NCI-H187 (cell line): ENCODE measurements at places on chromosomes 16 and 17.
A peak's percentile ranks its signal among the peaks of the same experiment; 100 is the strongest.

DNA sequence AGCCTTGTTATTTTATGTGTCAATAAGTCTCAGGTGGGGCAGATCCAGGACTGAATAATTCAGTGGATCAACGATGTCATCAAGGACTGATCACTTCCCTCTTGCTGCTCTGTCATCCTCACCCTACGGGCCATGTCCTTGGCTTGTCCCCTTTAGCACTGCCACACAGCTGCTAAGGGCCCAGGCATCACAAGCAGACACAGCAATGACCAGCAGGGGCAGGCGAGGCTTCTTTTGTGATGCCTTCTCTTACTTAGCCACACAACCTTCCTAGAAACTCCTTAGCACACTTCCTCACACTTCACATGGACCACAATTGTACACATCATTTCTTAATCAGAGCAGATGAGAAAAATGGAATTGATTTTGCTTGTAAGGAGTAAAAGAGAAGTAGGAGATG, 356.3 kb upstream of the SOX9 start:
- no peak for DNase-seq

DNA sequence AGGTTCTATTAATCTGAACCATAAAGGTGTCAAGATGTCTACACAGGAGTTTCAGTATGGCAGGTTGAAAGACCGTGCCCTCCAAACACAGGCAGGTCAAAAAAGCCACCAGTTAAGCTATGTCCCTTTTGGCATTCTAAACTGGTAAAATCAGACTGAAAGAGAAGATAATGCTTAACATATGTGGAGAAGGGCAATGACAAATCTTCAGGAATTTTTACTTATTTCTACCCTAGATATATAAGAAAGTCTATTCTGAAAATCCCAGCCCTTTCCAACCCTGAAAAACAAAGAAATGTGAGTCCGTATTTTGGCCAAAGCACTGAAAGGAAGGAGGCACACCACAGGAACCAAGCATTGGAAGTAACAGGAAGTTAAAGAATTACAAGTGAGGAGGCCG, 16.5 kb downstream of the AP1G1 start:
- DNase-seq: no peak

DNA sequence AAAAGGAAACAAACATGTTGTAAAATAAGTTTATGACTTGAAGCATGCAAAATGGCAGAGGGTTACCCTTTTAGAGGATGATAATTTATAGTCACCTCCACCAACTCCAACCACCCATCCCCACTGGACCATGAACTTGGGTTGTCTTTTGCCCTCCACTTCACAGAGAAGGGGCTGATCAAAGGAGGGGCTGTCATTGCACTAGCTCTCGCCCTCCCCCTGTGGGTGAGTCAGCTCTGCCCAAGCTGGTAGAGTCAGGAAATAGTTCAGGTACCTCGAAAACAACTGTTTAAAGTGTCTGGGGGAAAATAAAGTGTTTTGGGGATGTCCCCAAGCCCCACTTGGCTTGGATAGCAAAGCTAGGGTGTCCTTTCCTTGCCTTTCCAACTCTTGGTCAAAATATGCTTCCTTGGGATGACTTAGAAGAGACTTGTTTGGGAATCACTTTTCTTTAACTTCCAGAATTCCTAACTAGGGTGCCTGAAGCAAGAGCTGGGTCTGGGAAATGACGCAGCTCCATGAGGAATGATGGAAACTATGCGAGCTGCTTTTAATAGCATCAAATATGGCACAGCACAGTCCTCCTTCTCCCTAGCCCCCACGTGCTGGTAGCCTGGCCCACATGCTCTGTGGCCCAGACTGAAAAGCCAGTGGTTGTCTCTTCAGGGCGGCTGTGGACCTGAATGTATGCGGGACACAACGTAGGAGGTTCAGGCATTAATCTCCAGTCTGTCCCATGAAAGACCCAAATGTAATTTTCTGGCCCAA, 40.7 kb downstream of the TBX4 start:
- DNase-seq: no peak

DNA sequence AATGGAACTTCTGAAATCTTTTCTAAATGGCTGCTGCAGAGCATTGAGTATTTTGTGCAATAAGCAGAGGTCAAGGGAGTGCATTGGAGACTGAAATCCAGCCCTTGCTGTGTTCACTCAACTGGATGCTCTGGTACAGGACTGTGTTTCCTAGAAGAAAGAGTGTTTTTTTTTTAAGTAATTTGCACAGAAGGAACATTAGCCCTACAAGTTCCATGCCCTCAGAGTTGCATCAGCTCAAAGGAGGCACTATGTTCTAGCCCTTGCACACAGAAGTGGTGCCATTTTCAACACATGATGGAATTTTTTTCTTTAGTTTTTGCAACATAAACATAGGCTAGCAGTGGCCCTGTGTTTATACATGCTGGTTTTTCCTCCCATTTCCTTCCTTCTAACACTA, 144.1 kb upstream of the HLF start:
- DNase-seq: no peak

DNA sequence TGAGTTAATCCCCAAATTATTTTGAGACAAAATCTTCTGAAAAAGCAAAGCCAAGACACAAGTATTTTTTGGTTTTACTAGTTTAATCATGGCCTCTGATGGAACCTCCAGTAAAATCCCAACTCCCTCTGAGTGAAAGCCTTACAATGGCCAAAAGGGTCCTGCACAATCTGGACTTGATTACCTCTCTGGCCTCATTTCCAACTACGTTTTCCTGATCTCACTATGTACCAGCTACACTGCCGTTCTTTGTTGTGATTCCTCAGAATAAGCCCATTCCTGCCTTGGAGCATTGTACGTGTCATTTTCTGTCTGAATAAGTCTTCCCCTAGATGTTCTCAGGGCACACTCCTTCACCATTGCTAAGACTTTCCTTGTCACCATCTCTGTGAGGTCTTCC, 37.3 kb downstream of the SPOP start:
- DNase-seq: no peak

DNA sequence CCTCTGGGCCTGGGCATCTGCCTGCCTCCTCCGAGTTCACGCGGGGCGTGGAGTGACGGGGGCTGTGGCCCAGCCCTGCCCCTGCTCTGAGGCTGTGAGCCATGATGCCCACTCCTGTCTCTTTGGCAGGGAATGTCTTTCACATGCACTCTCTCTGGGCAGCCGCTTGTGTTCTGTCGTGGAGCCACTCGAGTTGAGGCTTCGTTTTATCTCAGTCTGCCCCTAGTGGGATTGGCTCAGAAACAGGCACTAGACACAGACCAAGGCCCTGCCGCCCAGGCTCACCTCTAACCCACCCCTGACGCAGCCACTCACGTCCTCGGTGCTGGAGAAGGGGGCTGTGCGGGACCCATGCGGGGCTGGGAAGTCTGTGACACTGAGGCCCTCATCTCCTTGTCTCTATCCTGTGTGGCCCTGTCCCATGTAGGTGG, 67.5 kb upstream of the KCTD5 start:
- DNase-seq: no peak

DNA sequence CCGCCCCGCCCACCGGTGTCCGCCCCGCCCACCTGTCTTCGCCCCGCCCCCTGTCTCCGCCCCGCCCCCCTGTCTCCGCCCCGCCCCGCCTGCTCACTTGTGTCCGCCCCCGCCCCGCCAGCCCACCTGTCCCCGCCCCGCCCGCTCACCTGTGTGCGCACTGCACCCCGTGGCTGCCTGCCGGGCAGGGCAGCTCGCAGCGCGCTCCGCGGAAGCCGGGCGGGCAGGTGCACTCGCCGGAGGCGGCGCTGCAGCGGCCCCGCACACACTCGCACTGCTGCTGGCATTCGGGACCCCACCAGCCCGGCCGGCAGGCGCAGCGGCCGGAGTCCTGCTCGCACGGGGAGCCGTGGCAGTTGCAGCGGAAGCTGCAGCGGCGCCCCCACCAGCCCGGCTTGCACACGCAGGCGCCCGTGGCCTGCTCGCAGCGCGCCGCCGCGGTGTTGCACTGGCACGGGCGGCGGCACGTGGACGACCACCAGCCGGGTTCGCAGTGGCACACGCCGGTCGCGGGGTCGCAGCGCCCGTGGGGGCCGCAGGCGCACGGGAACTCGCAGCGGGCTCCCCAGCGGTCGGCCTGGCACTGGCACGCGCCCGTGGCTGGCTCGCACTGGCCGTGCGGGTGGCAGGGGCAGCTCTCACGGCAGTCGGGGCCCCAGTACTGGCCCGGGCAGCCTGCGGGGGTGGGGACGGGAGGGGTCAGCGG, 2.1 kb downstream of the SCARF1 start:
- peak; percentile 64 for DNase-seq

- no peak for DNase-seq
Measured at GRCh38 chr17:43309505-43310332, 75.9 kb upstream of the RNU2-1 start.

GRCh38 chr16:59593194-59593661, 859.1 kb upstream of the GOT2 start:
- no peak for DNase-seq

- DNase-seq: peak; percentile 73
Measured at GRCh38 chr16:89972244-89973234, 24.0 kb downstream of the DEF8 start.

GRCh38 chr16:55585631-55586030, 19.1 kb downstream of the CAPNS2 start:
- DNase-seq: no peak

DNA sequence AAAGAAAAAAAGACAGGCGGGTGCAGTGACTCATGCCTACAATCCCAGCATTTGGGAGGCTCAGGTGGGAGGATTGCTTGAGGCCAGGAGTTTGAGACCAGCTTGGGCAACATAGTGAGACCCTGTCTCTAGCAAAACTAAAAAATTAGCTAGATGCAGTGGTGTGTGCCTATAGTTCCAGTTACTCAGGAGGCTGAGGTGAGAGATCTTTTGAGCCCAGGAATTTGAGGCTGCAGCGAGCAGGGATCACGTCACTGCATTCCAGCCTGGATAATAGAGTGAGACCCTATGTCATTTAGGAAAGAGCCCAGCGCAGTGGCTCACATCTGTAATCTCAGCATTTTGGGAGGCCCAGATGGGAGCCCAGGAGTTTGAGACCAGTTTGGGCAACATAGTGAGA, 126.6 kb downstream of the CMIP start:
- no peak for DNase-seq

DNA sequence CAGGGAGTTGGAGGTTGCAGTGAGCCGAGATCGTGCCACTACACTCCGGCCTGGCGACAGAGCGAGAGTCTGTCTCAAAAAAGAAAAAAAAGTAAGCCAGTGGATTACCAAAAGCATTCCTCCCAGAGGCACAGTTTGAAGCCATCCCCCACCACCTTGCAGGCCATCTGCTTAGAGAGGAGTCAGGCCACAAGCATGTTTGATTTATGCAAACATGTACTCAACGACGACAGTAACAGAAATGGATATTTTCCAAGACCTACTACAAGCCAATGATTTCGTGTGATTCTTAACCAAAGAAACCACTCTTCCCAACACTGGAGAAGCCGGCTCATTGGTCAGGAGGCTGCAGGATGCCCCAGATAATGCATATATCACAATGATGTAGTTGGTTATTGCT, 34.8 kb downstream of the MYH13 start:
- no peak for DNase-seq

DNA sequence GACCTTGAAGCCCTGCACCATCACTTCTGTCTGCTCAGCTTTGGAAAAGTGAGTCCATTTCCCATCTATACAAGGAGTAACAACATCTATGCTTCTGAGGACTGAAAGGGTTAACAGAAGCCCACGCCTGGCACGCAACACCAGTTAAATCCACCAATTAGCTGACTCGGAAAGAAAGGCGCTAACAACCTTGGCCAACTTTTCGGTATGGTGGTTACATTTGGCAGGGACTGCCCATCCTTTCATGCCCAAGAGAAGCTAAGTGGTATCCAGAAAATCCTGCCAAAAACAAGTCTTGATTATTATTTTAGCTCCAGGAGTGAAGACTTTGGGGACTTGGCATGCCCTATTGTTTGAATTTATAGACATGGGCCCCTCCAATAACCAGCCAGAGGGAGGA, 202.3 kb upstream of the RPL38 start:
- DNase-seq: no peak

GRCh38 chr17:31136319-31136718, 41.5 kb downstream of the NF1 start:
- DNase-seq: no peak

DNA sequence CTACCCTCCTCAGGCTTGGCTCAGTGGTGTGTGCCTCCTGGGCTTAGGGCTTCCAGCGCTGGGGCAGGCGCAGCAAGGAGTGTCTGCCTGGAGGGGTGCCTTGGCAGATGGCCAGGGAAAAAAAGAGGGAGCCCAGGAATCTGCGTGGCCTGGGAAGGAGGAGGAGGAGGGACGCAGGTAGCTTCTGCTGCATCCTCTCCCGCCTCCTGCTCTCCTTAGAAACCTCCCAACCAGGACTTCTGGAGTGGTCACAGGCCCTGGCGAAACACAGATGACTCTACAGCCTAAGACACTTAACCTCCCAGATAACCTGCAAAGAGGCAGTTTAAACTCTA, 7.3 kb upstream of the BCAR1 start:
- no peak for DNase-seq

DNA sequence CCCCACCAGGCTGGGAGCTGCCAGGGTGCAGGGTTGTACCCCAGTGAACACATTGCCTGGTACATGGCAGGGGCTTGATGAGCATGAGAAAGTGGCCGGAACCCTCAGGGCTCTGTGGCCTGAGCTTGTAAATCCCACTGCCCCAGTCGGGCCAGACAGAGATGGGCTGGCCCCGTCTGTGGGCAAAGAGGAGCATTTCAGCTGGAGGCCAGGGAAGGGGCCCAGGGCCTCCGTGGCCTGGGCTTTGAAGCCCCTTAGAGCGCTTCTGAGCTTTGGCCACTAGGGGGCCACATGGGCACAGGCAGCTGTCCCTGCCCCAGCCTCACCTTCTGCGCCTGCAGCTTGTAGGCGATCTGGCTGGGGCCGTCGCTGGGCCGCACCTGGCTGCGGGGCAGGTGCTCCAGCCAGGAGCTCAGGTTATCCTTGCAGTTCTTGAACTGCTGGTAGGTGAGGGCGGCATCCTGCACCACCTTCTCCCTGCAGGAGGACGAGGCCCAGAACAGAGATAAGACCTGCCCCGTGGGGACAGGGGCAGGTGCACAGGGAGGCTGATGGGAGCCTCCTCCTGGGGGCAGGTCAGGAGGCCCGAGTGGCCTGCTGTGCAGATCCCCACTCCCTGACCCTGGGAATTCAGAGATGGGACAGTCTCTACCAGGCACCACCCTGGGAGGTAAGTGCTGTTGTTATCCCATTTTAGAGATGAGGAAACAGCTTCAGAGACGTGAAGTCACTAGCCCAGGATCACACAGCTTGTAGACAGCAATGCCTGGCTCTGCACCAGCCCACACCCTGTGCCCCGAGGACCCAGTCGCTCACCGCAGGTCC, 12.8 kb downstream of the EVPL start:
- DNase-seq: peak; percentile 57
